ENCODE measurements at places on chromosomes 3 and 15. TPM values are rescaled to one million over a fixed set of nuclear protein-coding genes. Genes with fewer than 3 reads are reported as not detected.

Gene IL17RB
- total RNA-seq, result 0.42 TPM

Gene SAMMSON
- total RNA-seq, result not detected

GRCh38 chr15:73800662-73801345 is 47.7 kb upstream of the INSYN1 start:
- DNase-seq, result no peak

DNA sequence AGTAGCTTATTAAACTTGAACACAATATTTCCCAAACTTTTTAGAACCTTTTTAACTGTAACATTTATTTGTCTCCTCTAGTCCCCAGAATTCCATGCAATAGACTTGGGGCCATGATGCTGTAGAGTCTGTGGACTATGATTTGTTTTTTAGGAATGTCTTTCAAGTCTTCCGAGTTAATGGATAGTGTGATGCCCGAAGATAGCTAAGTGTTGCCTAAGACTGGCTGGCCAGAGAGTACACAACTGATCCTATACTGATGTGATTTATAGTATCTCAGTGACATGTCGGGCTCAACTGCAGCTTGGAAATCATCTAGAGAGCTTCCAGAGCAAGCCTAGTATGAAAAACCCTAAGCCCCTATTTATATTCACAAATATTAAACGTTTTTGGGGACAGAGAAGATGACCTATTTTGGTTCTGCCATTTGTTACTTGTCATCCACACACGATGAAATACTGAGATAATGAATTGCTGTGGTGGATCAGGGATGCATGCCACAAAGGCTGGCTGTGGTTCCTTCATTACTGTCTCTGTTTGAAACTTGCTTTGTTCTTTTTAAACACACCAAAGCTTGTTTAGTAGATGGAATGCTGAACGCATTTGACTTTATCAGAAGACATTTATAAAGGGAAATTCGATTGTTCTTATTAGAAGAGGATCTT is 507.4 kb downstream of the TAFA4 start:
- DNase-seq, result no peak

DNA sequence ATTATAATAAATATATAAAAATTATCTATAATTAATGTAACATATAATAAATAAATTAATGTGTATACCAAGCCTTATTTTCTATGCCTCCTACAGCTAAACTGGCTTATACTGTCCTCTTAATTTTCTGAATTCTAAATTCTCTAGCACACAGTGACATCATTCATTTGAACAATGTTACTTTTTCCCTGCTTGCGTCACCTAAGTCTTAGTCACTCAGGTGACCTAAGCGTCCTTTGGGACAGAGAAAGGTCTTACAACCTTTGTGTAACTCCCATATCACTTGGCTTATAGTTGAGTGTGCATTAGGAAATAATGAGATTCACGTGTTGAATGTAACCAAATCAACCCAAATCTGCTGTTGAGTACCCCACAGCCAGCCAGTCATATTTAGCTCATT is 48.5 kb upstream of the KCNMB2 start:
- DNase-seq, result no peak

DNA sequence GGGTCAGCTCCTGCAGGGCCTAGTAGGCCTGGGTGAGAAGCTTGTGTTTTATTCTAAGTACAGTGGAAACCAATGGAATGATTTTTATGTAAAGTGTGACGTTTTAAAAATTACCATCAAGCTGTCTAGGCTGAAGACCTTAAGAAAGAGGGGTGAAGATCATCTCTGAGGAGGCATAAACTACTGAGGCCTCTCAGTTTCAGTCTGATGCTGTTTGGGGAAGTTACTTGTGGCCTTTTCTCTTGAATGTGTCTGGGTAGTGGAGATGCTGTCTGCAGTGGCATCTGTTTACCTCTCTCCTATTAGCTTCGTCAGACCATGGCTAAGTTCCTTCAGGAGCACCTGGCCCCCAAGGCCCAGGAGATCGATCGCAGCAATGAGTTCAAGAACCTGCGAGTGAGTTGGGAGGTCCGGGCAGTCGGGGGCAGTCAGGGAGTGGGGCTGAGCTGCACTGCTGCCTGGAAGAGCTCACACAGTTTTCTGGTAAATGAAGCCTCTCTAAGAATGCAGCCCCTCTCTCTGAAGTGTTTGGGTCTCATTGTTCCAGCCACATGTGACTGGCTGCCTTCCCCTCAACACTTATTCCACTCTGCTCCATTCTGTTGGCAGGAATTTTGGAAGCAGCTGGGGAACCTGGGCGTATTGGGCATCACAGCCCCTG is 1.9 kb downstream of the IVD start:
- DNase-seq, result no peak

GRCh38 chr3:167102071-167102470 is 278.0 kb downstream of the ZBBX start:
- DNase-seq, result no peak

Measured in activated naive CD8-positive, alpha-beta T cell treated with anti-CD3 and anti-CD28 coated beads, Interleukin-2, amount 10 ng/mL, durations not matched to agents 7 days and 5 days (primary cell).